Fibroblast of the conjunctiva (primary cell): ENCODE measurements at places on chromosomes 3 and 15.

DNA sequence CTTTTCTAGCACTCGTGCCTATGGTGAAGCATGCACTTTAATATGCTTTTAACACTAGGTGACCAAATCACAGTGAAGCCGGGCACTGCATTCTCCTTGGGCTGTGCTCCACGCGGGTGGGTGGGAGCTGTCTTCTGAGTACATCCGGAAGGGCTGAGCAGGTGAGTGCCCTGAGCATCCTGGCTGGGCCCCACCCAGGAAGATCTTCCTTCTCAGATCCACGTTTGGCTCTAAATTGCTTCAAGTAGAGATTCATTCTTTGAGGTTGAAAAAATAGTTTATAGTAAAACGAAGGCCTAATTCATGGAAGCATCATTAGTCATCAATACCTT lies 73.9 kb upstream of the BLM start:
- no peak for DNase-seq

GRCh38 chr3:114058646-114059045 lies 2.1 kb downstream of the QTRT2 start:
- no peak for DNase-seq

GRCh38 chr3:100086401-100086800 lies 27.9 kb downstream of the FILIP1L start:
- DNase-seq, result no peak

DNA sequence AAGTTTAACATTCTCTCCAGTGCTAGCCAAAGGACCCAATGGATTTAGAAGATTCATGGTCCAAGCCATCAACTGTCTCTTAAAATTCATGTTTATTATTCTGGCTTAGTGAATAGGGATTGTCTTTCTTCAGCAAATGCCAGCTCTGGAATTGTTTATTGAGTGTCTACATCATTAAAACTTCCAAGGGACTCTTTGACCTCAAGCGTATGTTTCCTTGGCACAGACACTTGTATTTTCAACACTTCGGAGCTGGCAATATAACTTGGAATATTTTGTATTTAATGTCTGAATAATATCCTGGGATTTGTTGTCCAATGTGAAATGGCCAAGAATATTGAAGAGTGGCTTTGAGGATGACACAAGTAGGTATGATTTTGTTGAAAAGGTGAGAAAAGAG lies 204.2 kb downstream of the EPHA3 start:
- no peak for DNase-seq

- DNase-seq, result no peak
Measured at GRCh38 chr15:93524432-93524831, 435.4 kb upstream of the RGMA start.

DNA sequence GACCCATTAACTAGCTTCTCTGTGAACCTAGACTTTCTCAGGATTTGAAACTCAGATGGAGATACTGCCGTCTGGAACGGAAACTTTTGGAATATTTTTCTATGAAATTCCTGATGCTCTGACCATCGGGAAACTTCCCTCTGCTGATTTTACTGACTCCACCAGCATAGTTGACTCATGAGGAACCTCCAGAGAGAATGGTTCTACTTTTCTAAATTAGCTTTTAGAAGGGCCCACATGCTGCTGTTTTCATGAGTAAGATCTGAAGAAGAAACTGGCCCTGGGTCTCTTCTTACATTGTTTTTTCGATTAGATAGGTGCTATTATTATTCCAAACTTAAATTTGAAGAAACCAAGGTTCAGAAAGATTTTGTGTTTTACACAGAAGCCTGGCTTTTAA lies 326.3 kb upstream of the NR2E3 start:
- DNase-seq, result no peak

DNA sequence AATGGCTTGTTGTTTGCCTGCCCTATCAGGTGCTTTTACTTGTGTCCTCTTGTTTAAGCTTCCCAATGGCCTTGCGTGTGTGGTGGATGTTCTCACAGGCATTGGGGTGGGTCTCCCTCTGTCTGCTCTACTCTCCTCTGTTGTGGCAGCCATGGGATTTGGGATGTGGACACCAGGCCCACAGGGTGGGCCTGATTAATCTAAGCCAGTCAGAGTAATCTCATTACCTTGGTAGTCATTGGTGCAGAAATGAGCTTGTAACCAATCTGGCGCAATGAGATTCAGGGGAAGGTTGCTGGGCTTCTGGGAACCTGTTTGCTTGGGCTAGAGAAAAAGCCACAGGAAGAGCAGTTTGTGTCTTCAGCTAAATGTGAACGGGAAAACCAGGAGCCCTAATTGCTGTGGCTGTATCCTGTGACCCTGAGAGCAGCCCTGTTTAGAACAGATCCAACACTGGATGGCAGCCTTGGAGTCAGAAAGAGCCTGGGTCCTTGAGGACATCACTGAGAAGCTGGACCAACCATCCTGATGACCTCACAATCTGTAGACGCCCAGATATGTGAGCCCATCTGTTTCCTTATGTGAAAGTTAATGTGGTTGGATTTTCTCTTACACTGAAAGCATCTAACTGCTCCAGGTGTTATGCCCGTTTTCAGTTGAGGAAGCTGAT lies 157.3 kb upstream of the UBE2E1 start:
- DNase-seq, result no peak

- DNase-seq, result no peak
Measured at GRCh38 chr3:189322339-189322738, 150.6 kb downstream of the TPRG1 start.

DNA sequence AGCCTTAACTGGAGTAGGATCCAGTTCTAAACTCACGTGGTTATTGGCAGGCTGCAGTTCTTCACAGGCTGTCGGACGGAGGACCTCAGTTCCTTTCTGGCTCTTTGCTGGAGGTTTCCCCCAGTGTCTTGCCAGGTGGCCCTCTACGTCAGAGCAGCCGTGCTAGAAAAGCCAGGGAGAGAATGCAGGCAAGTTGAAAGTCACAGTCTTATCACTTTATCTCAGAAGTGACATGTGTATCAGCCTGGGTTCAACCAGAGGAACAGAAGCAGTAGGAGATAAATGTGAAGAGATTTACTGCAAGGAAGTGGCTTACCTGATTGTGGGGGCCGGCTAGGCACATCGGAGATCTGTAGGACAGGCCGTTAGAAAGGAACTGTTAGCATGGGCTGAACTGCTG lies 125.3 kb upstream of the BNIP2 start:
- DNase-seq, result no peak

DNA sequence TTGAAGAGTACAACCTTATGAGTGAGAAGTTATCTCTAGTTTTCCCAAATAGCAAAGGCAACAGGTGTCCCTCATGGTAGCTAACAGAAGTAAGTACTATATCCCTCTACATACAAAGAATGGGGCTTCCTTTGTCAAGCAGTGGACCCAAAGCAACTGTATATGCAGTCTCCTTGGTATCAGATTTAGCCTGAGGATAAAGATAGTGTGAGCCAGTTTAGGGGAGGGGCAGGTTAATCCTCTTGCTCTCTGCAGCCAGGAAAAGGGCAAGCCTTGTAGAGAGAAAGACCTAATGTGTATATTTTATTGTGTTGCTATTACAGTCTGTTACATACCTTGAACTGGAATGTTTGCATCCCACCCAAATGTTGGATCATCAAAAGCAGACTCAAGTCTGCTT lies 117.9 kb upstream of the COL8A1 start:
- no peak for DNase-seq

DNA sequence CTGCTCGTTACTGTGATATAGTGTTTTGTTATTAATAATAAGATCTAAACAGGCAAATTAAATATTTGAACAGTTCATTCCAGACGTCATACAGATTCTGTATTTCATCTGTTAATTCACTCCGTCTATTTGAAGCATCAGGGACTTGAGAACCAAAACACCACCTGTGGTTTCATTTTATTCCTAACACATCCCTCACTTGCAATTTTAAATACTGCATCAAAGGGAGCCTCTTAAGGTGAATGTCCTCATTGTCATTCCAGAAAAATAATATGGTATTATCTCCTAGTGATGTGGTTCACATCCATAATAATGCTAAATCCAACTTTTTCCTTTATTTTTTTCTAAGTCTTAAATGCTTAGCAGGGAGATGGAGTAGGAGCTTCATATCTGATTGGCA lies 1390.9 kb upstream of the CADM2 start:
- DNase-seq, result no peak

GRCh38 chr3:172622916-172623700 lies 87.8 kb downstream of the NCEH1 start:
- no peak for DNase-seq

- DNase-seq, result no peak
Measured at GRCh38 chr3:195208183-195208582, 62.8 kb downstream of the XXYLT1 start.

GRCh38 chr3:116444819-116445310 lies 422 bp downstream of the LSAMP start:
- no peak for DNase-seq

GRCh38 chr3:78632925-78633553 lies 1134.8 kb downstream of the ROBO1 start:
- peak; percentile 21 for DNase-seq

DNA sequence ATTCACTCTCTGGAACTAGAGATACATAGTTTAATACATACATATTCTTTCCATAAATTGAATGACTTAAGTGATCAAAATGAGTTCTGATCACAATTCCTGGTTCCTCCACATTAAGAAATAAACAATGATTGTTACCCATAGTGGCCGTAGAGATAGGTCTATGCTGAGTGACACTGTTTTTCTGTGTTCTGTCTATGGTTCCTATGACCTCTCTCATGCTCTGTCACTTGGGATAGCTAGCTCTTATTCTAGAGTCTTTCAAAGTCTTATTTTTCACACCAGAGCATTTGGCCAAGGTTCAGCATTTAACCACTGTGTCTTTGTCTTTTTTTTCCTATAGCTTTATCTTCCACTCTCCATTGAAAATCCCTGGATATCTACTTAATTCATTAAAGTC lies 132.4 kb downstream of the GOLGA6L6 start:
- no peak for DNase-seq

GRCh38 chr3:118907909-118908308 lies 126.7 kb downstream of the IGSF11 start:
- DNase-seq, result no peak

- no peak for DNase-seq
Measured at GRCh38 chr3:71360180-71360579, 223.3 kb downstream of the FOXP1 start.

DNA sequence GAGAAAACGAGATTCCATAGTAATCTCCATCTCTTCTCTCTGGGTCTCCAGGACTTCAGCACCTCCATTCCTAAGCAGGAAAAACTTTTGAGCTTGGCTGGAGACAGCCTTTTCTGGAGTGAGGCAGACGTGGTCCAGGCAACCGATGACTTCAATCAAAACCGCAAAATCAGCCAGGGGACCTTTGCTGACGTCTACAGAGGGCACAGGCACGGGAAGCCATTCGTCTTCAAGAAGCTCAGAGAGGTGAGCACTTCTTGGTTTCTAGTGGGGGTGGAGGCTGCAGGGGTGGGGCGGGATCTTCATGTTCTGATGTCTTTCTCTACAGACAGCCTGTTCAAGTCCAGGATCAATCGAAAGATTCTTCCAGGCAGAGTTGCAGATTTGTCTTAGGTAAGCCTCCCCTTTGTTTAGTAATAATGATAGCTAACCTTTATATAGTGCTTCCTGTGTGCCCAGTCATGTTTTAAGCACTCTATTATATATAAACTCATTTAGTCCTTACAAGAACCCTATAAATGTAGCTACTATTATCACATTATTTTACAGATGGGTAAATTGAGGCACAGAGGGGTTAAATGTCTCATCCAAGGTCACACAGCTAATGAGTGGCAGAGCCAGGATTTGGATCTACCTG lies 35.0 kb upstream of the TATDN2 start:
- no peak for DNase-seq

DNA sequence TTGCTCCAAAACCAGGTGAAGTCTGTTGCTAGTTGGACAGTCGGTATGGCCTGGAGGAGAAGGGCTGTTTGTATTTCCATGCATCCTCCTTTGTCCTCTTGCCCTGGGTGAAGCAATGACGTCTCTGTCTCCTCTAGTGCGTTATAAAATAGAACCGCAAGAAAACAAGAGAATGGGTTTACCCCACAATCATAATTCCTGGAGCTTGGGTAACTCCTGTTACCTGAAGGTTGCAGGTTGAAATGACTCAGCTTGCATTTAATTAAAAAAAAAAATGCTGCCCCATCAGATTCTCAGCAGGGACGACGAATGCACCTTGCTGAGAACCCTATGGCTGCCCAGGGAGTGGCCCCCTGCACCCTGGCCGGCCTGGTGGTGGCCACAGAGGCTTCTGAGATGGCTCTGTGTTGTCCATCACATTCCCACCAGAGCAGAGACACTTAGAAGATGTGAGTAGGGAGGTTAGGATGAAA lies 228.2 kb upstream of the BHLHE40 start:
- no peak for DNase-seq

- no peak for DNase-seq
Measured at GRCh38 chr15:26838742-26839460, 28.0 kb upstream of the GABRA5 start.

- DNase-seq, result no peak
Measured at GRCh38 chr3:141412087-141412935, 44.0 kb downstream of the ZBTB38 start.

DNA sequence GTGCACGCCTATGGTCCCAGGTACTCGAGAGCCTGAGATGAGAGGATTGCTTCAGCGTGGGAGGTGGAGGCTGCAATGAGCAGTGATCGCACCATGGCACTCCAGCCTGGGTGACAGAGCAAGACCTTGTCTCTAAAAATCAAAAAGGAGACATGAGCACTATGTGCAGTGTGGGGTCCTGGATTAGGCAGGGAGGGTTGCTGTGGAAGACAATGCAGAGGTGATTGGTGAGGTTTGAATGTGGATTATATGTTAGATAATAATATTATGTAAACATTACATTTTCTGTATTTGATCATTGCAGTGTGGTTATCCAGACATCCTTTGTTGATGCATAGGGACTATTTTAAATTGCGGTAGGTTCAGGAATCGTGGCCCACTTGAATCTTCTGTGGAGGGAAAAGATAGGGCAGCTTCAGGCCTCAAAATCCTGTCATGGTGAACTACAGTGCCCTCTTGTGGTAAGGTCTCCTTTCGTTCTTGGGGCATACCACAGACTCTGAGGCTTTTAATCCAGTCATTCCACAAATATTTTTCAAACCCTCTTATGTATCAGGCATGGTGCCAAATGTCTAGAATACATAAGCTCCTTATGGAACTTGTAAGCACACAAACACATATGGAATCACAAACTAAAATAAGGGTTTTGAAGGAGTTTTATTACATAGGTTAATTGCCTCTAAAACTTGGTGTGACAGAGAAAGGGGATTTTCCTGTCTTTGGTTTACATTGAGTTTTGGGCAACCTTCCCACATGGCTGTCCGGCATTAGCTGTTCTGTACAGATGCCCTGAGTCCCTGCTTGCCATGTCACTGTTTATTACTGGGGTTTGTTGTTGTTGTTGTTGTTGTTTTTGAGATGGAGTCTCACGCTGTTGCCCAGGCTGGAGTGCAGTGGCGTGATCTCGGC lies 37.7 kb downstream of the GPD1L start:
- peak; percentile 89 for DNase-seq

DNA sequence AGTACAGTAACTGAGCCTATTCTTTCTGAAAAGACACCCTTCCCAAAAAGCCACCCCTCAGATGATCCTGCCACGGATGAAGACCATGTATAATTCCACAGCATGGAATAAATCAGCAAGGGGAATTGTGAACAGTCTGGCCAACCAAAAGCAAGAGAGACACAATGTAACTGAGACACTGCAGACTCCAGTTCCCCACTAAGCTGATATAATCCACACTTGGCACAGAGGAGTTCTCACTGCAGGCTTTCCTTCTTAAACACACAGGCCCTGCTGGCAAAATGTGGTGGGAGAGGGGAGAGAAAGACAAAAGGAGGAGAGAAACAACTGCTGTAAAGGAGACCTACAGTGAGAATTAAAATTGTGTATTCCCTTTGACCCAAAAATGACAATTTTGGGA lies 12.7 kb downstream of the GPR156 start:
- DNase-seq, result no peak
